ENCODE measurements at places on chromosomes 4 and X.

DNA sequence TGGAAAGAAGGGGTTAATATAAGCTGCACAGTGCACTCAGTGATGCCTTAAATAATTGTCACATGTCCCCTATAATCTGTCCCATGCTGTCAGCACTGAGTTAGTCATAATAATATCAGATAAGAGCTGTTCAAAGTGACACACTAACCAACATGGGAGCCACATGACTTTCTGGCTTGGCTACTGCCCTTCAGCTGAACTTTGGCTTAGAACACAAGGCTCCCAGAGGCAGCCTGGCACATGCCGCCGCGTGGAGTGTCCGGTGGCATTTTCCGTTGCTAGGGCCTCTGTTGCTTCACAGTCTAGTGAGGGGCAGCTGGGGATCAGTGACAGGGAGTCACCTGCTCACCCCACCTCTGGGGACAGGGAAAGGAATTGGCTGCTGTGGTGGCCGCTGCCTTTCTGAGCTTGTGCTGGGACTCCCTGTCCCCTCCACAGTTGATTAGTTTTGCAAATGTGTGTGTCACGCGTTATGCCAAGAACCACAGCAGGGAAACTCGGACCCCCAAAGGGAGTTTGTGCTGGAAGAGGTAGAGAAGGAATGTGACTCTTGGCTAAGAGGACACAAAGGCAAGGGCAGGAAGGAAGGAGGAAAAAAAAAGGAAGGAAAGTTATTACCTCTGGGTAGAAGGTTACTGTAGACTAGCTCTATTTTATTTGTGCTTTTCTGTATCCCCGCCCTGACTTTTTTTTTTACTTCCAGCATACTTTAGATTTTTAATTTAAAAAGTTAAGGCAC, 41.1 kb upstream of the PPARGC1A start:
- DNase-seq = no peak

DNA sequence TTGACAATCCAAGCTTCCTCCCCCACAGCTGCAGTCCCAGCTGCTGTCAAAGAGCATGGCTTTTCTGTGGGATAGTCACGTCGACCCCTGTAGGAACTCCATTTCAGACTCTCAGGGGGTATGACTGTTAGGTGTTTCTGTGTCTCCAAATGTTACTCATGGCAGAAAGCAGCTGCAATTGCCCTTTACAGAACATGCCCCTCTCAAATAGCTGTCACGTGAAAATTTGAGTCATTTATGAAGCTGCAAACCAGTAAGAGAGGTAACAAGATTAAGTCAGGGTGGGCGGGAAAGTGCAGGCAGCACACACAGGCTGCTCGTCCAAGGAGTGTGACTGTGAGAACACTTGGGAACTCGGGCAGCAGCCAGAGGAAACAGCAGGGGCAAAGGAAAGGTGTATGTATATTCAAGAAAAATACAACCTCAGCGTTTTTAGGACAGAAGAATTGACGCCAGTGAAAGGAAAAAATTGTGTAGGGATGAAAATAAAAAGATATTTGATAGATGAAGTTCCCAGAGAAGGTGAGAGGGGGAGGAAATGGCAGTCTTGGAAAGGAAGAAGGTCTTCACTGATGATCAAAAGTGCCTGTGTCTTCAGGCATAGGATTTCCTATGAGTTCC, 66.5 kb upstream of the TMEM184C start:
- no peak for DNase-seq

DNA sequence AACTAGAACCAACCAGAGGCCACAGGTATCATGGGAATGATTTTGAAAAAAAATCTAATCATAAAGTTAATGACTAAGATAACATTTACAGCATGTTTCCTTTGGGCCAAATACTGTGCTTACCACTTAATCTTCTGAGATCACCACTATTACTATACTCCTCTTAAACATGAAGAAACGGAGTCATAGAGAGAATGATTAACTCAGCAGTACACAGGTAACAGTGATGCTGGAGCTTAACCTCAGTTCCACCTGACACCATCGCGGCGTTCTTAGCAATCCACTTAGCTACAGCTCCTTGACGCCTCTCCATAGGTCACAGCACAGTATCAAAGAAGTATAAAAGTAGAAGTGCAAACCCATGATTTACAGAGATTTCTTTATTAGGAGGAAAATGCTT, 592.6 kb upstream of the SLIT2 start:
- DNase-seq = no peak

DNA sequence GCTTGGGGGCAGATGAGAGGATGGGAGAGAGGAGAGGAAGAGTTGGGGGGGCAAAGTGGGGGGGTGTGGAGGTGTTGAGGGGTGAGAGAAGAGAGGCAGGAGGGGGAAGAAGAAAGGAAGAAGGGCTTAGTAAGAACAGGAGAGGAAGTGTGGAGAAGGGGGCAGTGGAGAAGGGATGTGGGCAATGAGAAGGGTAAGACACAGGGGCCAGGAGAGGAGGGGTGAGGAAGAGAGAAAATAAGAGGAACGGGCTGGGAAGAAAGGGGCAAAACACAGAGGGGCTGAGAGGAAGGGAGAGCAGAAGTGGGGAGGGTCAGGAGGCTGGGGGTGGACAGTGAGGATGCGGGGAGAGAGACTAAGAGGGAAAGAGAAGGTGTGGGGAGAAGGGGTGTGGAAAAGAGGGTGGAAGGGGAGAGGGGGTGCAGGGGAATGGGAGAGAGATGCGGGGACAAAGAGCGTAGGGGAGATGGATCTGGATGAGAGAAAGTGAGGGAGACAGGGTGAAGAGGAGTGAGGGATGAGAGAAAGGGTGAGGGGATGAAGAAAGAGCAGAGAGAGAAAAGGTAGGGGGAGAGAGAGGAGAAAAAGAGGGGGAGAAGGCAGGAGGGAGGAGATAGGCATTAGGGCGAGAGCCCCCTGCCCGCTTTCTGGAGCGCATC, 12.9 kb downstream of the SH3KBP1 start:
- DNase-seq = no peak

DNA sequence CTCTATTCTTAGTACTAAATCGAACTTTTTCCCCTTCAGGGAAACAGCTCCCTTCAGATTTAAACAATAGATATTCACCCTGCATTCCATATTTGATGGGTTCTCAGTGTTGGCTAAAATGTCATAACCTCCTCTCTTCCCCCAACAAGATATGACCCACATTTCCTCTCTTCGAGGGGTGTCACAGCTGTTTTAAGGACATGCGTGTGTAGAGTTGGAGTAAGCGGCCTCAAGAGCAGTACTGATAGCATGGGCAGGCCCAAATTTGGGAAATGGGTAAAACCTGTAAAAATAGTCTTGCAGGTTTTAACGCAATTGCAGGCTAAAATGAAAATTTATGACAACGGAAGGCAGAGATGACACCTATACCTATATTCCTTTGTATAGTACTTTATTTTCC, 28.7 kb downstream of the SAT1 start:
- DNase-seq = no peak

DNA sequence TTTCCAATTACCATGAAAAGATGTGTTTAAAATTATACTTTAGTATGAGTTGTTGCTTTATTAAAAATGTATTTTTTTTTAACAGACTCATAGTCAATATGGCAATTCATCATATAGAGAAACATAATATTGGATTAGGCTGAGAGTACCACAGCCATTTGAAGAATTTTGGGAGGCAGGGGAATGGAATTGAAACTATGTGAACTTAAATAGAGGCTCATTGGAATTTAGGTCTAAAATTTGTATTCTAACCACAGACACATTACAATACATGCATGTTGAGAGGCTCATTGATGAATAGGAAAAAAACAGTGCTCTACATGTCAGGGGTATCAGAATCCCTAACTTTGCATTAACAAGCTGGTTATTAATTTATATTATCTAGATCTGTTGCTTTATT, 269.6 kb downstream of the DKK2 start:
- no peak for DNase-seq

GRCh38 chrX:23403849-23404248, 69.2 kb downstream of the PTCHD1 start:
- DNase-seq = no peak

DNA sequence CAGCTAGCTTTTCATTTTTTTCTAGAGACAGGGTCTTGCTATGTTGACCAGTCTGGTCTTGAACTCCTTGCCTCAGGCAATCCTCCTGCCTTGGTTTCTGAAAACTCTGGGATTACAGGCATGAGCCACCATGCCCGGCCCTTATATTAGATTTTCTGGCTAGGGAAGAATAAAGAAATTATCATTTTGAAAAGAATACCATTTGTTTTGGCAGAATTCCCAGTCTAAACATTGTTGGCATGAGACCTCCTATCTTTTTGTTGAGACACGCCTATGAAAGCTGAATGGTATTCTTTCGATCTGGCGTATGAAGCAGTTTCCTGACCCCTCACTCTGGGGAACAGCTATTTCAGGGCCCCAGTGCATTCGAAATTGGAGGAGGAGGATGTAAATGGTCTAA, 107.0 kb downstream of the REPS2 start:
- DNase-seq = no peak

- no peak for DNase-seq
Measured at GRCh38 chr4:175916626-175917351, 104.7 kb upstream of the GPM6A start.

GRCh38 chr4:173536808-173537429, 6.9 kb upstream of the HAND2 start:
- DNase-seq = no peak

- no peak for DNase-seq
Measured at GRCh38 chrX:20459410-20460350, 193.0 kb upstream of the RPS6KA3 start.

DNA sequence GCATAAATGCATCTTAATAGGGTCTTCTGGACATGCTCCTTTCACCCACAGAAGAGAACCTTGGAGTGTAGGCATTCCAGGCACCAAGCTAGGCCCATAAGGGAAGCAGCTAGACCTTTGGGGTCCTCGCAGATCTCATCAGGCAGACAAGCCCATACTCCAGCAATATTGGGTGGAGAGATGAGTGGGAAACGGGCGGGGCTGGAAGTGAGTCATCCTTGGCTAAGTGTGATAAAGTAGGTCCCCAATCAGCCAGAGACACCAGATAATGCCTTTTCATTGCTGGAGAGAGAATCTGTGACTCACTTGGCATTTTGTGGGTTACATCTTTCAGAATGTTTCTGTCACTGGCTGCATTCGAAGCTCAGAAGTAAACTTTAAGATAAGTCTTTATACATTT, 133.3 kb upstream of the MBNL3 start:
- no peak for DNase-seq

DNA sequence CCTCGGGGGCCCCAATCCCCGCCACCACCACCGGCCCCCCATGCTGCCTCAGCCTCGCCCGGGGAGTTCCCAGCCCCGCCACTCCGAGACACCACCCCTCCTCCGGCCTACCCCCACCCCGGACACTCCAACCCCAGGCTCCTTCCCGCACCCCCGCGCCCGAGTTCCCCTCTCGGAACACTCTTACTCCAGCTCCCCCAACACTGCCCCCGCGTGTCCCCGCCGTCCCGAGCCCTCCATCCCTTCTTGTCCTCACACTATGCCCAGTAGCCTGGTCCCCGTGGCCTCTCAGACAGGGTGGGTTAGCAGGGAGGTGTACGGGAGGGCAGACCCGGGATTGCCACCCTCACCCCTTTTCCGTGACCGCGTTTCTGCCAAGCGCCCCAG, 276.1 kb downstream of the BCOR start:
- no peak for DNase-seq

GRCh38 chr4:172762895-172763294, 405.7 kb upstream of the GALNT7 start:
- DNase-seq = no peak

- DNase-seq = no peak
Measured at GRCh38 chr4:56388306-56388705, 1.0 kb upstream of the AASDH start.

- DNase-seq = no peak
Measured at GRCh38 chr4:2652415-2653160, 103.5 kb downstream of the TNIP2 start.

- DNase-seq = no peak
Measured at GRCh38 chr4:88219099-88219498, 60.7 kb upstream of the ABCG2 start.

All from activated naive CD8-positive, alpha-beta T cell treated with anti-CD3 and anti-CD28 coated beads, Interleukin-2, amount 10 ng/mL, durations not matched to agents 7 days and 5 days (primary cell).